Activated naive CD8-positive, alpha-beta T cell treated with anti-CD3 and anti-CD28 coated beads, Interleukin-2, amount 50 U/mL, for 24 hours (primary cell): ENCODE measurements at places on chromosomes 12 and 14.

DNA sequence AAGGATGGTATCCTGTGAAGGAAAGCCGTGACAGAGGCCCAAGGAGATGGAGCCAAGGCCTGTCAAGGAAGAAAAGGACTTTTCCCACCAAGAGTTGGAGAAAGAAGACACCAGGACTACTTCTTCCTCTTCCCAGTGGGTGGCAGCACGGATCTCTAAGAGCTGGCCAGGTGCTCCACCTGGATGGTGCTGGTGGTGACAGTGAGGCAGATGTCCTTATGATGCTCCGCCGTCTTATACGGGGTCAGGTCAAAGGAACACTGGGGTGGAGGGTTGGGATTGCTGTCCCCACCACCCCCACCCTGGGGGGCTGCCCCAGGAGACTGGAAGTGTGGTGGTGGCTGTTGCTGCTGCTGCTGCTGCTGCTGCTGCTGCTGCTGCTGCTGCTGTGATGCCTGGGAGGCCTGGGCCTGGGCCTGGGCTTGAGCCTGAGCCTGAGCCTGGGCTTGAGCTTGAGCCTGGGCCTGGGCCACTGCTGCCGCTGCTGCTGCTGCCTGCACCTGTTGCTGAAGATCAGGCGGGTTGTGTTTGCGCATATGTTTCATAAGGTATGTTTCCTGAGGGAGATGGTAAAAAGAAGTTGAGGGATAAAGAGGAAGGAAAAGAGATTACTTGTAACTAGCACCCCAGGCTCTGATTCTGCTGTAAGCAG is 4.8 kb upstream of the ING4 start:
- H3K27me3 ChIP-seq: no peaks in the 10 kb centered on the region
- no peak overlapping the region for H3K4me3 ChIP-seq
- peaks cover 15% of the 10 kb centered on the region for H3K4me1 ChIP-seq
- DNase-seq: no peak

DNA sequence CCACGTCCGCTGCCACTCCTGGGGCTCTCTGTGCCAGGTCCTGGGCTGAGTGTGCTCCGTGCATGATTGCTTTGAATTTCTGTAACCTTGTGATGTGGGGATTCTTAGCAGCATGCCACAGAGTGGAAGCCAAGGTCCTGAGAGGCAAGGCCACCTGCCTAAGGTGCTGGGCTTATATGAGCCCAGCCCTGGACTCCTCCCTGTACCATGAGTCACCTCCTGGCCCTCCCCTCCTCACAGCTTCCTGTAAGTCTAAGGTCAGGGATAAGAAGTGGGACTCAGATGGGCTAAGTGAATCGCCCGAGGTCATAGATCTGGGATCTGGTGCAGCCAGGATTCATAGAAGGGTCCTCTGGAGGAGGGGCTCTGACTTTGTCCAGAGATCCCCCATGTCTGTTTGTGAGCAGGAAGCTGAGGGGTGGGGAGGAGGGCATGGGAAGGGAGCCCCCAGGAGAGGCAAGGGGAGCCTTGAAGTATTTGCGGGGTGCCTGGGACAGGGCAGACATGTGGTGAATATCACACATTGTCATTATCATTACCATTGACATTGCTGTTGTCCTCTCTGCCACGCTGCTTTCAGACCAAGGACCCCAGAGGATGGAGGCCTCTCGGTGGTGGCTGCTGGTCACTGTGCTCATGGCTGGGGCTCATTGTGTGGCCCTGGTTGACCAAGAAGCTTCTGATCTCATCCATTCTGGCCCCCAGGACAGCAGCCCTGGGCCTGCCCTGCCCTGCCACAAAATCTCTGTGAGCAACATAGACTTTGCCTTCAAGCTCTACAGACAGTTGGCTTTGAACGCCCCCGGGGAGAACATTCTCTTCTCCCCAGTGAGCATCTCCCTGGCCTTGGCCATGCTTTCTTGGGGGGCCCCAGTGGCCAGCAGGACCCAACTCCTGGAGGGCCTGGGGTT is 28.8 kb downstream of the SERPINA3 start:
- H3K4me3 ChIP-seq: no peak overlapping the region
- no peaks in the 10 kb centered on the region for H3K36me3 ChIP-seq
- no peak overlapping the region for H3K27ac ChIP-seq
- H3K27me3 ChIP-seq: no peaks in the 10 kb centered on the region
- H3K4me1 ChIP-seq: no peaks in the 10 kb centered on the region
- no peak for DNase-seq

DNA sequence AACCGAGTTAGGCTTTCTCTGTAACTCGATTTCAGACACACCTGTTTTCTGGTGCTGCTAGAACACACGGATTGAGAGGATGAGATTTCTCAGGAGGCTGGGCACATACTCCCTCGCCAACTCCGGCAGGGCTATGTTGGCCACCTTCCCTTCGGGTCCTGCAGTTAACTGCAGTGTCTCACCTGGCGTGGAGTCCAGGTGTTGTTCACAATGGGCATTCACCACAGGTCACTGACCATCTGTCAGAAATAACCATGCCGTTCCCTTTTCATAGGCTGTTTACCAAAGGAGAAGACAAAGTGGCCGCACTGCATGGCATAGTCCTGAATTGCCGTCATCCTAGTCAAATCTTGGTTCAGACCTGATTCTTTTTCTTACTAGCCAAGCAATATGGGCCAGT is 5.5 kb upstream of the KCNH3 start:
- no peaks in the 10 kb centered on the region for H3K36me3 ChIP-seq
- H3K4me1 ChIP-seq: peaks cover 10% of the 10 kb centered on the region
- no peak for DNase-seq
- no peak overlapping the region for H3K4me3 ChIP-seq

GRCh38 chr12:12016284-12017100 is 54.2 kb upstream of the BCL2L14 start:
- peaks cover 2% of the 10 kb centered on the region for H3K27me3 ChIP-seq
- peak overlapping the region; percentile 92 for H3K27ac ChIP-seq
- H3K4me3 ChIP-seq: peak overlapping the region; percentile 22

- no peaks in the 10 kb centered on the region for H3K4me1 ChIP-seq
- peaks cover 2% of the 10 kb centered on the region for H3K27me3 ChIP-seq
- H3K36me3 ChIP-seq: no peaks in the 10 kb centered on the region
- no peak overlapping the region for H3K27ac ChIP-seq
- no peak overlapping the region for H3K4me3 ChIP-seq
Observed at GRCh38 chr12:59155448-59155847, 235.1 kb upstream of the LRIG3 start.
